Dorsolateral prefrontal cortex (tissue), 122 donors: ENCODE measurements at places on chromosomes 11 and 22.

DNA sequence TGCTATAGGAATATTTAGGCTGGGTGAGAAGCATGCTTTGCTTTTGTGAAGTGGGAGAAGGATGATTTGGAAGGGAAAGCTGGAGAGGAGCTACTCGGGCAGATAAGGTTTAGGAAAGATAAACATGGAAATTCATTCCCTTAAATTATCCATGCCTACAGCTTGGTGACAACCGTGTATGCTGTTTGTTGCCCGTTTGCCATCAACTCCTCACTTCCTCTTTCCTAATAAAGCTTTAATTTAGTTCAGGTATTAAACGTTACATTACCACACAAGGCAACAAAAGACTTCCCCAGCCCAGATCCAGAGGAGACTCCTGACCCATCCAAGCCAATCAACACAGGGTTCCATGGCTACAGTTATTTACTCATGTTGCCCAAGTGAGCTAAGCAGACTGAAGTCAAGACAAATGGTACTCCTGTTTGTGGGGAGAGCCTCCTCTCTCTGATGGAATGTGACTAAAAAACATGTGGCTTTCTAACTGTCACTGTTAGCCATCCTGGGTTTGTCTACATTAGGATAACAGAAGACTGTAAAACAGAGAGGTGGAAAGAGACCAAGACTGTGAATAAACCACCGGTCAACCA lies 101.7 kb upstream of the GRAMD1B start:
- no peak for DNase-seq

- DNase-seq: no peak
Observed at GRCh38 chr22:38482662-38483308, 14.9 kb downstream of the KDELR3 start.

DNA sequence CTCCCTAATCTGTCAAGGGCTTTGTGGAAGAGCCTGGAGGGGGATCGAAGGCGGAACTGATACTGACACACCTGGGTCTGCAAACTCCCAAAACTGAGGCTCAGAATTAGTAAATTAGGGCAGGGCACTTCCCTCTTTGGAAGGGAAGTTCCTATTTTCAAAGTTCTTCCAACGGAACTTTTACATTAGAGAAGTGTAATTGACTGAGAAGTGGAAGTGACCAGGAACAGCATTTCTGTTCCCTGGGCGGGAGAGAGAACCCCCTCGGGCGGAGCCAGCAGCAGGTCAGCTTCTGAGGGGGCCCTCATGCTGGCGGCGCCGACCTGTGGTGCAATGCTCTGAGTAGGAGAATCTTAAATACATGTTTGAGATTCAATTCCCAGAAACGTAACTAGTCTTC lies 1.1 kb upstream of the CBL start:
- no peak for DNase-seq

DNA sequence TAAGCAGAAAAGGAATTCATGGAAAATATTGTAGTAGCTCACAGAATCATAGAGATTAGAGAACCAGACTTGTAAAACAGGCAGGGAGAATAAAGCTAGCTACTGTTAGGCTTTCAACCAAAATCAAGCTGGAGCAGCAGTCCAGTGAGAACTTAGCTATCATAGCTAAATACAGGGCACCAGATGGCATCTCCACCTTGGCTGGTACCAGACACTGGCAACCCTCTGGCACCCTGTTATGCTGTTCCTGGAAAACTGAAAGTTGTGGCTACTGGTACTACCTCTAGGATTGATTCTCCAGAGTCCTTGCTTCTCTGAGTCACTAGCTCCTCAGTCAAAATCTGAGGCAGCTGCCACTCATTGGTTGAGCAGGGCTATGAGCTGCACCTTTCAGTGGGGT lies 6.0 kb upstream of the DRD2 start:
- no peak for DNase-seq

DNA sequence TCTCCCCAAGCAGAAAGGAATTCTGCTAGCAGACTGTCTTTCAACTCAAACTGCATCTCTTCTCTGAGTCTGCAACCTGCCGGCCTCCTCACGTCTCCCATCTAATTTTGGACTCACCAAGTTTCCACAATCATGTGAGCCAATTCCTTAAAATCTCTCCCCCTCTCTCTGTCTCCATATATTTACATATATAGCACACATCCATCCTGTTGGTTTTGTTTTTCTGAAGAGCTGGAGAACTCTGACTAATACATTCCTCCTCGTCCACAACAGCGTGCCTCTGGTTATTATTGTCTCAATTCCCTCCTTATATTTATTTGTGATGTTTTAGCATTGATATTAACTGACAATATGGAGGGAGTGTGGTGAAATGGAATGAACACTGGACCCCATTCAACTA lies 29.6 kb upstream of the FJX1 start:
- no peak for DNase-seq
